Urothelium cell line (cell line): ENCODE measurements at places on chromosomes 16 and 17.

DNA sequence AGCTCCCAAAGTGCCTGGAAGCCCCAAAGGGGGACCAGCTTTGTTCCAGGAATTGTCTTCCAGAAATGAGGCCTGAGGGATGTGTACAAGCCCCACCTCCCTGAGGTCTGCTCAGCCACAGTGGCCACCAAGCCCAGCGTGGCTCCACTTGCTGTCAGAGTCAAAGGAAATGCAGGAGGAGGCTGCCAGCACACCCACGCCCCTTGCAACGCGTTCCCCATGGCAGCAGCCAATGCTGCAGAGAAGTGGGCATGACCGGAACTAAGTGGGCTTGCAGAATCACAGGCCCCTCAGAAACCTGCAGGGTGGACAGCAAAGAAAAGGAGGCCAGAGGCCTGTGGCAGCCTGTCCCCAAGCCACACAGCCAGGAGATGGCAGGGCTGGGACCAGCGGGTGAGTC, 320.8 kb downstream of the FOXL1 start:
- no peak for DNase-seq

DNA sequence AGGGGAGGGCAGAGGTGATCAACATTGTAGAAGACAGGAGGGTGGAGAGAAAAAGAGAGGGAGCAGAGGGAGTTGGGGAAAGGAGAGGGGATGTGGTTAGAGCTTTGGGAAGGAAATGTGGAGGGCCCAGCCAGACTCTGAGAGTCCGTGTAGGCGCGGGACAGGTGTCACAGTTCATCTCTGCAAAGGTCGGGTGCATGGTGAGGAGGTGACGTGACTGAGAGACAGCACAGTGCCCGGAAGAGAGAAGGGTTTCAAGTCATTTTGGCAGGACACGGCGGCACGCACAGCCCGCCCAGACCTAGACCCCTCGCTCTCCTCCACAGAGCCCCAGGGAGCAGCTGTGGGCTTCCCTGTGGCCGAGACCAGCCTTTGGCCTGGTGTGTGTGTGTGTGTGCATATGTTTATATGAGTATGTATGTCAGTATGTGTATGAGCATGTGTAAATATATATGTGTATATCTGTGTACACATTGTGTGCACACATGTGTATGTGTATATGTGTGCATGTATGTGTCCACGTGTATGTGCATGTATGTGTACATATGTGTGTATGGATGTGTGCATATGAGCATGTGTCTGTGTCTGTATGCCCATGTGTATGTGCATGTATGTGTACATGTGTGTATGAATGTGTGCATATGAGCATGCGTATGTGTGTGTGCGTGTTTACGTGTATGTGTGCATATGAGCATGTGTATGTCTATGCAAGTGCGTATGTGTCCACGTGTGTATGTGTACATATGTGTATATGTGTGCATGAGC, 104.6 kb downstream of the SEC14L1 start:
- DNase-seq, result no peak

- DNase-seq, result no peak
These were observed 1.6 kb downstream of the RANGRF start for GRCh38 chr17:8290043-8290442.

GRCh38 chr17:31645351-31645750, 213.7 kb downstream of the COPRS start:
- DNase-seq, result no peak

DNA sequence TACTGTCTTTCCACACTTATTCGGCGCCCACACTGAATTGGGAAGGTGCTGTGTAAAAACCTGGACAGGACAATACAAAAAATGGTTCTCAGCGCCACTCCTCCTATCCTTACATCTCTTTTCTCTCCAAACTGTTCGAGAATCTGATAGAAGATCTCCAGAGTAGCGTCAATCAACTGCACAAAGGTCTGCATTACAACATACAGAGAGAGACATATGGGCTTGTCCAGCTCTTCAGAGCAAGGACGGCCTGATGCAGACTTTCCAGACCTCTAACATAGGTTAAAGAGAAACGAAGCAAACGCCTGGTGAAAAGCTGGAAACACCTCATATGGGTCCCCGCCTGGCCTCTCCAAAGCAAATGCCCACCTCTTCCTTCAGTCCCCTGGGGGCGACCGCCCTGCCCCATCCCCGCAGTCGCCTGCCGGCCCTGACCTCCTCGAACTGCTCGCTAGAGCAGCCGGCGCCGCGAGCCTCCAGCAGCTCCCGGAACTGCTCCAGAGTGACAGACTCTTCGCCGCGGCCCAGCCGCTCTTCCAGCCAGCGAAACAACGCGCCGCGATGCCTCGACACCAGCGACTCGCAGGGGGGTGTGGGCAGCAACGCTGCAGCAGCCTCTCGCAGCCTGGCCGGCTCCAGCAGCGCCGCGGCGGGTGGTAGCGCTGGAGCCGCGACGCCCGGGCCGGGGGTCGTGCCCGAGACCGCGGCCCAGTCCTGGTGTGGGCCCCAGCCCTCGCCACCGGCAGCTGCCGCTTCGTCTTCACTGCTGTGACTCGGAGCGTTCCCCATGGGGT, 526 bp downstream of the ZZEF1 start:
- DNase-seq, result no peak

- DNase-seq, result no peak
These were observed 32.0 kb downstream of the KSR1 start for GRCh38 chr17:27488231-27488630.

- peak; percentile 56 for DNase-seq
These were observed 333.0 kb downstream of the SEC14L1 start for GRCh38 chr17:77473615-77474226.

GRCh38 chr17:65220732-65221131, 83.6 kb downstream of the RGS9 start:
- peak; percentile 74 for DNase-seq

- DNase-seq, result no peak
These were observed 115.9 kb downstream of the DYNLRB2 start for GRCh38 chr16:80656711-80657150.

DNA sequence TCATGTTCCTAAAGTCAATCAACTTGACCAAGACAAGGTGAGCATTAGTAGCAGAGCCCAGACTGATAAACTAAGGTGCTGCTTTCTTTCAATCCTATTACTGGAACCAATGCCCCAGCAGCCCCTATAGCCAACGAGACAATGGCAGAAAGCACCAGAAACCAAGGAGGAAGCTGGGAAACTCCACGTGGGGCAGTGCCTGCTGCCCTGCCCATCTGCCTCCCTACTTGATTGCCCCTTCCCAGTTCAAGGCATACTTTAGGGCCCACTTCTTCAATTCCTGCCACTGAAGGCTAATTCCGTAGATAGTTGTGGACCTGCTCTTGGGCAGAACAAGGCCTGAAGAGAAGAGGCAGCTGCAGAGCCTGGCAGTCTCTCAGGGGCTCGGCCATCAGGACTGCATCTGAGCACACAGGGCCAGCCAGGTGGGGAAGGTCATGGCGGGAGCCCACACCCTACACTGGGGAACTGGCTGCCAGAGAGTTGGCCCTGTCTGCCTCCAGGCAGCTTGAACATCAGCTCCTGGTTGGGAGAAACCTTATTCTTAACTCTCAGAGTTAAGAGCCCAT, 30.9 kb downstream of the WSB1 start:
- DNase-seq, result no peak

GRCh38 chr16:440627-441026, 15.2 kb downstream of the RAB11FIP3 start:
- DNase-seq, result no peak
